GM03348 (cell line): ENCODE measurements at places on chromosomes 2 and 18.

DNA sequence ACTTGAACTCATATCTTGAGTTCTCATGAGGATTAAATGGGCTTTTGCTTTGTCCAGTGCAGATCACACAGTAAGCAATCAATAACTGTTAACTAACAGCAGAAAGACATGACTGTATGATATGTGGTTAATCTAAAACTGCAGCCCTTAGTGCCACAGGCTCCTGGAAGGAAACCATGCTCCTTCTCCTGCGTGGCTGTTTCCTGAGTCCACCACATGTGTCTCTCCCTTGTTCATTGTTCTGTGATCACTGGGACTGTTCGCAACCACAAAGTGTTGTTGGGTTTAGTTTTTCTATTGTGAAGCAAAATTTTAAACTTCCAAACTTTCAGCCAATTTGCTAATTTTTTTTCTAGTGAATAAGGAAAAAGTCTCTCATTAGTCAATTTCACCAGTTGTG is 130.9 kb upstream of the PTPRM start:
- DNase-seq = no peak

GRCh38 chr2:12718711-12719399 is 2.1 kb downstream of the TRIB2 start:
- DNase-seq = peak; percentile 40

GRCh38 chr2:215277944-215278343 is 33.9 kb upstream of the ATIC start:
- DNase-seq = no peak

- peak; percentile 35 for DNase-seq
These were observed 631 bp downstream of the RPL31 start for GRCh38 chr2:101002562-101003277.

DNA sequence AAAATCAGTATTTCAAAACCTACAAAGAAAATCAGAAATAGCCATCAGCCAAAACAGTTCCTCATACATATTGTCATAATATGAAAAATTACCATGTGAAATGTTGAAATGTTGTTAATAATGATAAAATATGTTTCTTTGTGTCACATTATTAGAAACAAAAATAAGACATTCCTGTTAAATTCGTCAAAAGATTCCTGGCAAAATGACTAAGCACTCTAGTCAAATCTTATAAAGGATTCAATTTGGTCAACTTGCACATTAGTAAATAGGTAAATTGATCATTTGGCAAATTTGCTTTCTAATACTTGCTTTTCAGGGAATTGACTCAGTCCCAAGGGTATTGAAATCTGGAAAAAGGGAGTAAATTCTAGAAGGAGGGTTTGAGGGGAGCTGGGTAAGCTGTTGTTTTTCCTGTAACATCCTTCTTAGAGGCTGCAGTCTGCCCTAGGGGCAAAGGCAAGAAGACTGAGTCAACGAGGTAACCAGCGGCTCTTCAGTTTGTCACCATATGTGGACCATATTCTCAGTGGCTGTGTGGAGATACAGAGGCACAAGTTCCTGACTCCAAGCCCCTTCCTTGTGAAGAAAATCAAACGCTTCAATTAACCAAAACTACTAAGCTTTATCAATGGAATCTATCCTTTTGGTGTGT is 482.3 kb downstream of the TNS1 start:
- DNase-seq = peak; percentile 28

- no peak for DNase-seq
These were observed 96.7 kb upstream of the COPS8 start for GRCh38 chr2:236988690-236989624.

DNA sequence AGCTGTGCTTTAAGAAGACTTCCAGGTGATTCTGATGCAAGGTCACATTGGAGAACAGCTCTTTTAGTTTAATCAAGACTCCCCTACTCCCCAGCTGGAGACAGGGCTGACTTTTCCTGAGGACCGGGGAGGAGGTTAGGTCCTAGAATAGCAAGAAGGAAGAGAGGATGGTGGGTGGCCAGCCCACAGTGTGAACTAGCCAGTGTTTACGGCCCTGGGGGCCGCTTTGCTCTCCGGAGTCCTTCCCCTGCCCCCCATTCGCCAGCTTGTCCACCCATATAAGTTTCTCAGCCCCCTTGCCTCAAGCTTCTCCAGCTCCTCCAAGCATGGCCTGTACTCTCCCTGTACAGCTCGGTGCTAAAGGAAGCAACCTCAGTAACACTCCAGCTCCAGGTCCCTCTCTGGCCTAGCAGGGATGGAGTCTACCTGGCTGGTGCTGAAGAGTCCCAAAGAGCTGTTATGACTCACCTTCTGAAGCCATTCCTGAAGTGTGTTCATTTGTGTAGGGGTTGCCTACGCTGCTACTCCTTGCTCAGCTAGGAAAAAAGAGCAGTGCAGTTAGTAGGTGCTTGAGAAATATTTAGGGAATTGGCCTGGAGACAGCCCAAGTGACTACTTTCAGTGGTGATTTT is 7.9 kb downstream of the INPP4A start:
- no peak for DNase-seq

DNA sequence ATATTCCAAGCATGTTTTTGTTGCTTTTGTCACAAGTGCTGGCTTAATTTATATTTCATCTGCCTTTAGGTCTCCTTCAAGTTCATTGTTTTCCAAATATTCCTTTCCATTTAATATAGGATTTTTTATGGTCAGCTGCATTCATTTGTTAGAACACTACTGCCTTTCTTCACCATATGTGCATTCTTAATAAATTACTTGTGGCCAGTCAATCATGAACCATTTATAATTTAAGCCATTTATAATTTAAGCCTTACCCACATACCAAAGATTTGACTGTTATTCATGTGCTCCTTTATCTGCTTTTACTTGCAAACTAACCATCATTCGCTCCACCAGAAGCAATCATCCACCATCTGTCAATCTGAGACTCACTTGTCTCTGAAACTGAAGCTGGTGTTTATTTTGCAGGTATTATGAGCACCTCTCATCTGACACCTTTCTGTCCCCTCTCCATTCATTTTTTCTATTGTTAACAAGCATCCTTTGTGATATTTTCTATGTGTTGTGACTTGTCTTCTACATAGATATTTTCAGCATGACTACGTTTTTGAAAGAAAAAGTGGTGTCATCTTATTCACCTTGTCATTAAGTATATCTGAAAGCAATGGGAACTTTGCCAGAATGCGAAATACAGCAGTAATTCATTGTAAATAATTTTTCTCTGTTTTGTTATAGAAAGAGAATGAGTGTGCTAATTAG is 786.8 kb downstream of the KCNJ3 start:
- no peak for DNase-seq

- DNase-seq = no peak
These were observed 51.0 kb upstream of the FAHD2A start for GRCh38 chr2:95351598-95351915.
